PC-9 (cell line): ENCODE measurements at places on chromosomes 11 and 22. TPM values are rescaled to one million over a fixed set of nuclear protein-coding genes. Genes with fewer than 3 reads are reported as not detected.

Gene PRRG4
- total RNA-seq: 11.5 and 11.9 TPM in 2 replicates

Gene TRPM5
- not detected in 2 replicates for total RNA-seq

Gene DHCR7
- 118 and 311 TPM in 2 replicates for total RNA-seq

GRCh38 chr11:123330471-123330870, 99.6 kb upstream of the GRAMD1B start:
- H3K27ac ChIP-seq: no peak overlapping the region
- peaks cover 8% of the 10 kb centered on the region; the same call in 1 of the 2 replicates for H3K27me3 ChIP-seq
- H3K4me1 ChIP-seq: no peaks in the 10 kb centered on the region
- H3K4me3 ChIP-seq: no peak overlapping the region
- DNase-seq: no peak

- no peak overlapping the region for H3K4me3 ChIP-seq
- H3K4me1 ChIP-seq: peaks cover 12% of the 10 kb centered on the region
- no peak overlapping the region for H3K27ac ChIP-seq
- no peak for DNase-seq
- no peaks in the 10 kb centered on the region for H3K27me3 ChIP-seq
These were observed 5.8 kb downstream of the SELENOO start for GRCh38 chr22:50206599-50206998.

DNA sequence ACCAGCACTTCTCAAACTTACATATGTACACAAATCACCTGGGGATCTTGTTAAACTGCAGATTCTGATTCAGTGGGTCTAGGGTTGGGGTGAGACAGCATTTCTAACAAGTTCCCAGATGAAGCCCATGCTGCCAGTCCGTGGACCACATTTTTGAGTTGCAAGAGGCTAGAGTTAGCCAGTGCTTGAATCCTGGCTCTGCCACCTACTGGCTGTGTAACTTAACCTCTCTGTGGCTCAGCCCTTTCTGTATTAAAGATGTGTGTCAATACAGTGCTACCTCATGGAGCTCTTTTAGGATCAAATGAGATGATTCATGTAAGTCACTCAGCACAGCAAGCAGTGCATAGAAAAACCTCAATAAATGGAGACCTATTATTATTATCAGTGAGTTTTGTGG, 90.2 kb upstream of the ISX start:
- no peak overlapping the region for H3K4me3 ChIP-seq
- no peak for DNase-seq
- no peaks in the 10 kb centered on the region for H3K4me1 ChIP-seq
- no peak overlapping the region for H3K27ac ChIP-seq

DNA sequence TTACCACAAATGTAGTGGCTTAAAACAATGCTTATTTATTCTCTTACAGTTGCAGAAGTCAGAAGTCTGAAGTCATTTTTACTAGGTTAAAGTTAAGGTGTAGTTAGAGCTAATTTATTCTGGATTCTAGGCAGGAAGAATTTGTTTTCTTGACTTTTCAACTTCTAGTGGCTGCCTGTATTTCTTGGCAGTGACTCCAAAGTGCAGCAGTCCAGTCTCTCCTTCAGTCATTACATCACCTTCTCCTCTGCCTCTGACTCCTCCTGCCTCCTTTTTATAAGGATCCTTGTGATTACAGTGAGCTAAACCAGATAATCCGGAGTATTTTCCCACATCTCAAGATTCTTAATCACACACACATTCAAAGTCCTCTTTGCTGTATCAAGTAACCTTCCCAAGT, 581.4 kb downstream of the KCNA4 start:
- H3K4me3 ChIP-seq: no peak overlapping the region
- H3K4me1 ChIP-seq: no peaks in the 10 kb centered on the region
- H3K36me3 ChIP-seq: no peaks in the 10 kb centered on the region
- no peak for DNase-seq
- H3K27ac ChIP-seq: no peak overlapping the region

- no peak overlapping the region; the same call in 1 of the 2 replicates for H3K4me3 ChIP-seq
- peaks cover 9% of the 10 kb centered on the region; the same call in 1 of the 2 replicates for H3K36me3 ChIP-seq
- H3K27me3 ChIP-seq: no peaks in the 10 kb centered on the region
- peak; percentile 55 for DNase-seq
- H3K4me1 ChIP-seq: peaks cover 19% of the 10 kb centered on the region
These were observed 23.5 kb upstream of the L3MBTL2 start for GRCh38 chr22:41181349-41182241.

- no peak for DNase-seq
- no peaks in the 10 kb centered on the region for H3K36me3 ChIP-seq
- no peaks in the 10 kb centered on the region for H3K4me1 ChIP-seq
- H3K4me3 ChIP-seq: no peak overlapping the region
These were observed 13.6 kb downstream of the EFCAB6 start for GRCh38 chr22:43798492-43798891.

- H3K27me3 ChIP-seq: no peaks in the 10 kb centered on the region
- H3K27ac ChIP-seq: no peak overlapping the region
- H3K36me3 ChIP-seq: no peaks in the 10 kb centered on the region
- no peaks in the 10 kb centered on the region for H3K4me1 ChIP-seq
These were observed 29.2 kb upstream of the PGM2L1 start for GRCh38 chr11:74427384-74427886.
